ENCODE measurements at places on chromosomes 1 and 21.

GRCh38 chr1:59034925-59035324 lies 251.1 kb upstream of the JUN start:
- no peak for DNase-seq

GRCh38 chr21:46357684-46358425 lies 33.9 kb downstream of the PCNT start:
- DNase-seq, result no peak

- DNase-seq, result no peak
These were observed 20.0 kb upstream of the CLIC4 start for GRCh38 chr1:24725209-24725651.

GRCh38 chr21:17585875-17586450 lies 26.7 kb downstream of the BTG3 start:
- peak; percentile 38 for DNase-seq

GRCh38 chr1:28761189-28761588 lies 24.4 kb downstream of the YTHDF2 start:
- DNase-seq, result no peak

DNA sequence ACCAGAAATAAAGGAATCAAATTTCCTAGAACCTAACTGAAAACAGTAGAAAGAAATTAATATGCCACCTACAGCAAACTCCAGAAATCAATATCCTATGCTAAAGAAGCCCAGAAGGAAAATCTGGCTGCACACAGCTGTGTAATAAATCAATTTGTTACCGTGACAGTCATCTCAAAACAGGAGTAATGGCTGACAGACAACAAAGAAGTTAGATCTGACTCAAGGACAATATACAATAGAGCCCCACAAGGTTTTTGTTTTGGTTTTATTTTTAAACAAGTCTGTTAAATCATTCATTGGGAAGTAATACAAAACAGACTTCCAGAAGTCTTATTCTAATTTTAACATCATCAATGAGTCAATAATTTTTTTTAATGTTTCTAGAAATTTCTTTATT lies 168.4 kb downstream of the RERE start:
- no peak for DNase-seq

DNA sequence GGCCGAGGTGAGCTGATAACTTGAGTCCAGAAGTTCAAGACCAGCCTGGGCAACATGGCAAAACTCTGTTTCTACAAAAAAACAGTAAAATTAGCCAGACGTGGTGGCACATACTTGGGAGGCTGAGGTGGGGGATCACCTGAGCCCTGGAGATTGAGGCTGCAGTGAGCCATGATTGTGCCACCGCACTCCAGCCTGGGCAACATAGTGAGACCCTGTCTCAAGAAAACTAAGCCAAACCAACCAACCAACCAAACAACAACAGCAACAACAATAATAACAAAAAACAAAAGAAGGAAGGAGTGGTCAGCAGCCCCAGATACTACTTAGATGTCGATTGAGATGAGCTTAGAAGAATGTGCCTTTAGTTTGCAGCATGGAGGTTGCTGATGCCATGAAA lies 47.7 kb downstream of the CENPF start:
- DNase-seq, result no peak

DNA sequence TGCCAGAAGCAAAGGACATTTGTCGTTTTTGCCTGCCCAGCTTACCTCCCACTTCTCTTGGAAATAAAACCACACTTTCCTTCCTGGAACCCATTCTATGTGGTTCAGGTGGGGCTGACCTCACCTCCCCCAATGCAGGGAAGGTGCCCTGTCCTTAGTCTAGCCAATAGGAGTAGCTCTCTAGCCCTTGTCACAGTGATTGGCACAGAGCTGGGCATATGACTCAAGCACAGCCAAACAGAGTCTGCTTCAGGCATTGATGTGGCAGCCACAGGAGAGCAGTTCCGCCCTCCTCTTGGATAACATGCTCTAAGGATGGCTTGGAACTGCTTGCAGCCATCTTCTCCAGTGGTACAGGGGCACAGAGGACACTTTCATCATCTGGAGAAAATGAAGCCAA lies 134.0 kb downstream of the LRIG2 start:
- no peak for DNase-seq

DNA sequence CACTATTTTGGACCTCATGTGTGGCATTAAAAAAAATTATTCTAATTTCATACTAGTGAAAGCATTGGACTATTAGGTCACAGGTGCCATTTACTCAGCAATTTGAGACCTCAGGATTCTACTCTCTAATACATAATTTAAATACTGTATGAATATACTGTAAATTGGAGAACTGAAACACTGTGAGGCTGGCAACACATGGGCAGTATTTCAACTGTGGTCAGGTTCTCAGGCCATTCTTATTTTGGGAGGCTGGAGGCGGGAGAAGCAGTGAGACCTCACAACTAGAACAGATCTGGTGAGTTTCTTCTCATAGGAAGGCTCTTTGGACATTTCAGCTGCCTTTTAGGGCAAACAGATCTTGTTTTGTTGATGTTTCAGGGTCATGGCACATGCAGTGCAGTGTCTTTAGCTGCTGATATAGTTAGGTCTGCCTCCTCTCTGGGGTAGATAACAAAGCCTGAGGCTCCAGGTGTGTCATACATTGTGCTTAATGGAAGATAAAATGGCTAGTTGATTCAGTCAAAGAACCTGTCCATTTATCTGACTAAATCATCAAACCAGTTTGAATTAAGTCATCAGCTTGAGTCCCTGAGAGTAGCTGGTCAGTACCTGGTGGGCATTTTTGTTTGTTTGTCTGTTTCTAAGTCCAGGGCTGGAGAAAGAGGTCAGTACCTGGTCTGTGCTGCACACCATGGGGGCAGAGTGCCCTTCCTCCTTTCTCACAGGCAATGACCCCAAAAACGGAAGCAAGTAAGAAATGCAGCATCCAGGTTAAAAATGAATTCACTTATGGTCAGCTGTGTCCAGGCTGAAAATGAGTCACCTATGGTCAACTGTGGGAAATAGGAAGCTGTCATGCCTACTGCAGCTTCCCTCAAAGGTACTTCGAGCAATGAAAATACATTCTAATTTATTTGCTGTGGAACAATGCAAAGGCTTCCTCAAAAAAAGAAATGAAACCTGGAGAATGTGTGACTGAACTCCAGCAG lies 216.2 kb downstream of the SDCCAG8 start:
- DNase-seq, result no peak

DNA sequence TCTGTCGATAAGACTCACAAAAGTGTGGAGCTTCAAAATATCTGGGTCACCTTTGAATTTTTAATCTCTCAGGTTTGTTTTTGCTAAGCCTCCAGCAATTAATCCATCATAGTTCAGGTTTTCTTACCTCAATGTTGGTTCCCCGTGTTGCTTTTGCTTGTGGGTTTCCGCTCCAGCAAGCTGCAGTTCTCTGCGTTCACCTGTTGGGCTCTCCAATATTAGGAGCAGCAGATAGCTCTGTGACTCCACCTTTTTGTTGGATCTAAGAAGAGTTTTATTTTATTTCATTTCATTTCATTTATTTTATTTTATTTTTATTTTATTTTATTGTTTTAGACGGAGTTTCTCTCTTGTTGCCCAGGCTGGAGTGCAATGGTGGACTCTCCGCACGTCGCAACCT lies 335.5 kb downstream of the COL11A1 start:
- no peak for DNase-seq

DNA sequence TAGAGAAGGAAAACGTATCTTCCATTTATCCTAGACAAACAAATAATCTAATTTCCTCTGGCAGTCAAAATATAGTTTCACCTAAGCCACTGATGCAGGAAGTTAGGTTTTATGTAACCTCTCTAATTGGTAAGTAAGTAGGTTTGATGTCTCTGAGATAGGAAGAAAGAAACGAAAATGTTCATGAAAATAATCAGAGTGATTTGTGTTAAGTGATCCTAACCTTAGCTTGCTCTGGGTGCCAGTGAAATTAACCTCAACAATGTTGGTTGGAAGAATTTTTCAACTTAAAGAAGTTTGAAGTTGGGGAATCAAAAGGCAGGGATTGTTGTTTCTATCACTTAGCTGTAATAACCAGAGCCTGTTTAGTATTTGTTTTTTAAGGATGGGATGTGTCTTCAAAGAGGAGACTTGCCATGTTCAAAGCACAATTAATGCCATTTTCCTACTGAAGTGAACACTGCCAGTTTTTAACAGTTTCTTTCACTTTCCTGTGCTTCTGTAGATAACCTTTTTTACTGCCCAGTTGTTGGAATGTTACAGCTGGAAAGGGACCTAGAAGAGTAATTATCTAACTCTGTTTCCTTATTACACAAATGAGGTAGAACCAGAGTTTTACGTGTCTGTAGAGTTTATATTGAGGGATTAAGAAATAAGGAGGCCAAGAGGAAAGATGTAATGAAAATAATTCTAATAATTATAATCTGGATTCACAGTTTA lies 18.4 kb downstream of the HIPK1 start:
- DNase-seq, result no peak

DNA sequence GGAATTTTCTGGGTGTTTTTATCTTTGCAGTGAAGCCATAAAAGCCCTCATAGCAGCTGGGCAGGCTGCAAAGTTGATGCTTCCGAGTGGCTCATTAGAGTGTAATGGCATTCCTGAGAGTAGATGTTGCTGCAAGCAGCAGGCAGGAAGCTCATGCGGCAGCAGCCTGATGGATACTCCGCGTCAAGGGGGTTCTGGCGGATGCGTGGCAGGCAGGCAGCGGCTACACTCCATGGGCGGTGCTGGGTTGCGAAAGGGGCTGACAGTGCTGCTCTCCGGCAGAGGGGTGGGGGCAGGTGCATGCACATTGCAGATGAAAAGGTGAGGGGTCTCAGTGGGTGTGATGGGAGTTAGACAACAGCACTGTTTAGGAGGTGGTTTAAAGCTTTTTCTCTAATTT lies 93.2 kb upstream of the AJAP1 start:
- no peak for DNase-seq
